ENCODE measurements at places on chromosomes 2 and 18. TPM values are rescaled to one million over a fixed set of nuclear protein-coding genes. Genes with fewer than 3 reads are reported as not detected.
A peak's percentile ranks its signal among the peaks of the same experiment; 100 is the strongest.

CIB4 gene
- not detected for total RNA-seq

ELMOD3 gene
- 8.1 TPM for total RNA-seq

OSGEPL1 gene
- 3.7 TPM for total RNA-seq

ERFE gene
- total RNA-seq: 0.44 TPM

RNF125 gene
- 1.8 TPM for total RNA-seq

CKAP2L gene
- 14.0 TPM for total RNA-seq

WDR35 gene
- total RNA-seq: 2.4 TPM

BCL11A gene
- total RNA-seq: 43.0 TPM

SLC9A4 gene
- 0.08 TPM for total RNA-seq

PLCD4 gene
- total RNA-seq: 5.7 TPM

C1GALT1C1L gene
- total RNA-seq: 0.16 TPM

PIK3C3 gene
- total RNA-seq: 23.1 TPM

- ATAC-seq: peak; percentile 78
Measured at GRCh38 chr18:11658989-11659388, 30.1 kb upstream of the GNAL start.

DNA sequence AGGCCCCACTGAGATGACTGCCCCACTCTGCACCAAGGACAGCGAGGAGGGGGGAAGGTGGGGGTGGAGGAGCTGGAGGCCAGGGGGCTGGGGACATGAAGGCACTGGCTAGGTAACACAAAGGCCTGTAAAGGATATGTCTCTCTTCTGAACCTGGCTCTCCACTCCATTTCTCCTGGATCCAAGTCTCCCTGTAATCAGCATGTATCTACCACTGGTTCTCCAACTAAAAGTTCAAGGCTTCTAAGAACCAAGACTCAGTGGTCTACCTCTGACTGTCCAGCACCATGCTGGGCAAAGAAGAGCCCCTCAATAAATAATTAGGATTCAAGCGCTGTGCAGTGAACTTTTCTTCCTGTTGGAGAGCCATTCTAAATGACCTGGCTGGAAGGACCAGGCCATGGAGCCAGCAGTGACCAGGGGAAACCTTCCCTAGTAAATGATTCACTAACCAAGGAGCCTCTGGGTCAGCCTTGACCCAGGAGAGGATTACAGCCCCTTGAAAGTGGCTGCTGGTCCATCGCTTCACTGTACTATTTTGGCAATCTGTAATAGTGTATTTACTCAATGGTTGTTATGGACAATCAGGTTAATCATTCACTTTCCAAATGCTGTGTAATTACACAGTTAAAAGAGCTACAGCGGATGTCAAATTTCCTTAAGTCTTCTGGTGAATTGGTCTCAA lies 73.2 kb downstream of the BCL11A start:
- no peak for ATAC-seq

GRCh38 chr2:147679955-147680531 lies 164.8 kb upstream of the ACVR2A start:
- ATAC-seq: no peak

DNA sequence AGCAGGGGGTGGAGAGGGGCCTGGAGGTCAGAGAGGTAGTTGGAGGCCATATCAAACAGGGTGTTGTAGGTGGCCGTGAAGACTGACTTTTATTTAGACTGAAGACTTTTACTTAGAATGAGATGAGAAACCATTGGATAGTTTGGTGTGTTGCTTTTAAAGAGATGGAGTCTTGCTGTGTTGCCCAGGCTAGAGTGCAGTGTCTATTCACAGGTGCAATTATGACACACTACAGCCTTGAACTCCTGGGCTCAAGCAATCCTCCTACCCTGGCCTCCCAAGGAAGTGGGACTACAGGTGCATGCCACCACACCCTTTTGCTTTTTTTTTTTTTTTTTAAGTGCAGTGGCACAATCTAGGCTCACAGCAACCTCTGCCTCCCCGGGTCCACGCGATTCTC lies 2.5 kb upstream of the LRPPRC start:
- ATAC-seq: no peak

GRCh38 chr2:215364157-215365155 lies 52.6 kb downstream of the ATIC start:
- no peak for ATAC-seq

GRCh38 chr2:57460396-57461276 lies 586.0 kb upstream of the VRK2 start:
- ATAC-seq: no peak

DNA sequence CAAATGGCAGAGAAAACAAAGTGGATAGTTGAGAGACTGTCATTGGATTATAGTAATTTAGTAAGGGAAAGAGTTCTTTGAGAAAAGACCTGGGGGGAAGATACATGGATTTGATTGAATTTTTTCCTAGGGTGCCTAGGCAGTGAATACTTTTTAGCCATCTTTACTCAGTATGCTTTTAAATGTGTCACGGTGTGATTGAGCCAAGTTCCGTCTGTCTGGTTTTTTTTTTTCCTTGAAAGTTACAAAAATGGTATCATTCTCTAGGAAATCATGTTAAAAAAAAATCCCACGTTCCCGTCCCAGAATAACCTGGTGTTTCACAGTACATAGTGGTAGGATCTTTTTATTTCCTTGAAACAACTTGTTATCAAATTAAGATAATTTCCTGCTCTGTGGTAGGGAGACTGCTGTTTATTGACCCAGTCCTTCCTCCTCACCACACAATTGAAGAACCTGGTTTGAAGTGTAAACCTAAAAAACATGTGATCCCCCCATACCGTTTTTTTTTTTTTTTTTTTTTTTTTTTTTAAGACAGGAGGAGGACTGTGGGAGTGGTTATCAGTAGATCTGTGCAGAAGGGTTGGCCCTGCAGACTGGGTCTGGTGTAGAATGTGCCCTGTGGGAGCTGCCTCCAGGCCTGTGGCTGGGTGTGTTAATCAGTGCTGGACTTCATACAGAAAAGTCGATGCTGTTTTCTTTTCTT lies 55.1 kb downstream of the DGKD start:
- ATAC-seq: no peak

- no peak for ATAC-seq
Measured at GRCh38 chr2:225465827-225466226, 66.3 kb downstream of the NYAP2 start.

DNA sequence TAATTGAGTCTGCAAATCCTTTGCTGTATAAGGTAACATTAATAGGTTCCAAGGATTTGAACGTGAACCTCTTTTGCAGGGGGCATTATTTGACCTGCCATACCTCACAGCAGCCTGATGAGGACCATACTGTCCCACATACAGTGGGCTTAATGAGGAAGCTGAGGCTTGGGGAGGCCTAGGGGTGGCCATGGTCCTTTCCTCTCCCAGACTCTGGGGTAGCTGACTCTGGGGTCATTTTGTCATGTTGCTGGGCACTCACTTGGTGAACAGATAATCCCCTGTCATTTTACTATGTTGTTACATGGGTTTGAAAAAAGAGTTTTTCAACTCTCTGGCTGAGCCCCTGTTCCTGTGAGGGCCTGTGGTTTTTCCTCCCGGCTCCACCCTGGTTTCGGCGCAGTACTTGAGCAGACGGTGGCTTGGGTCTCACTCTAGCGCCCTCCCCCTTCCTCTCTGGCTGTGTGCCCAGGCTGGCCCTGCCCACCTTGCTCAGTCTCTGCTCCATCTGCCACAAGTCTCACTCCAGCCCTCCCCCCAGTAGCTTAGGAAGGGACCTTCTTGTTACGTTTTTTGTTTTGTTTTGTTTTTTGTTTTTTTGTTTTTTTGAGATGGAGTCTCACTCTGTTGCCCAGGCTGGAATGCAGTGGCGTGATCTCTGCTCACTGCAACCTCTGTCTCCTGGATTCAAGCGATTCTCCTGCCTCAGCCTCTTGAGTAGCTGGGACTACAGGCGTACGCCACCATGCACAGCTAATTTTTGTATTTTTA lies 21.0 kb downstream of the INPP4A start:
- peak; percentile 16 for ATAC-seq

GRCh38 chr2:85852937-85853498 lies 35.8 kb downstream of the ST3GAL5 start:
- peak; percentile 60 for ATAC-seq

- ATAC-seq: no peak
Measured at GRCh38 chr2:176533505-176534193, 264.4 kb downstream of the MTX2 start.

- no peak for ATAC-seq
Measured at GRCh38 chr2:8584174-8585066, 97.4 kb upstream of the ID2 start.

- peak; percentile 58 for ATAC-seq
Measured at GRCh38 chr2:163155279-163155883, 316.8 kb upstream of the KCNH7 start.

DNA sequence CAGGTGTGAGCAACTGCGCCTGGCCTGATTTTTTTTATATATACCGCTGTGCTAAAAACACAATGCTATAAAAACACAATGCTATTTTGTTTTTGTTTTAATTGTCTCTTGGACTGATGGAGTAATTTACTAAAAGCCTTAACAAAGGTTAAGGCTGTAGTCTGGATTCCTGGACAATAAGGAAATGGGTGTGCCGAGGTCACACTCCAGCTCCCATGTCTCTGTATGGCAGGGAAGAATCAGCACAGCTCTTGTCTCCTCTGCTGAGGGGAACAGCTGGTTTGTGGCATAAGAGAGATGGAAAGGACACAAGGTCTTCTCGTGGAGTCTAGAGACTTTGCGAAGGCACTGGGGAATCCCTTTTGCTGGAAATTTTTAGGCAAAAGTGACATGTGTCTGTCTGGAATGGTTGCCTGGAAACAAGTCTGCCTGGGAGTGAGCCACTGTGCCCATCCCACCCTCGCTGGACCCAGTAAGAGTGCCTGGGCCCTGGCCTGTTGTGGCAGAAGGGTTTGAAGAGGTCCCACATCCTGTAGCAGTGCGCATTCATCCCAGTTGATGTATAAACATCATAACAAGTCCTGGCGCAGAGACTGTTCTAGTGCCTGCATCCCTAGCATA lies 73.1 kb downstream of the MAPK4 start:
- ATAC-seq: no peak

GRCh38 chr2:120846406-120847095 lies 110.9 kb downstream of the GLI2 start:
- ATAC-seq: no peak

GRCh38 chr18:12304351-12305210 lies 3.5 kb upstream of the TUBB6 start:
- ATAC-seq: peak; percentile 15

- no peak for ATAC-seq
Measured at GRCh38 chr2:41958251-41958650, 89.6 kb upstream of the PKDCC start.

DNA sequence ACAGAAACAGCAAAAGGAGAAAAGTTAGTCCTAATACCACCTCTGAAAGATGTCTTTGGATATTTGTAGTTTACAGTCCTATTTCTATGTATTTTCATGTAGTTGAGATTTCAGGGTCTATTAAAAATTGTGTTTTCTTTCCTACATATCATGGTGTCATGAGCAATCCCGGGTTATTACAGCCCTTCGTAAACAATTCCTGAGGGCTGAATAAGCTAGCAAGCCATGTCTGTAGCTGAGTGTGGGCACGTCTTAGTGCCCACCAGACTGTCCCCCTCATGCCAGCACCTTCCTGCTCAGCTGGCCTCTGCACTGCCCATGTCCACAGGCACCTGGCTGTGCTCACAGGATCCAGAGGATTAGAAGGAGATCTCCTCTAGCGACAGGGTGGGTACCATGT lies 60.6 kb downstream of the CTIF start:
- ATAC-seq: no peak

- no peak for ATAC-seq
Measured at GRCh38 chr2:102839668-102840388, 78.0 kb downstream of the TMEM182 start.

DNA sequence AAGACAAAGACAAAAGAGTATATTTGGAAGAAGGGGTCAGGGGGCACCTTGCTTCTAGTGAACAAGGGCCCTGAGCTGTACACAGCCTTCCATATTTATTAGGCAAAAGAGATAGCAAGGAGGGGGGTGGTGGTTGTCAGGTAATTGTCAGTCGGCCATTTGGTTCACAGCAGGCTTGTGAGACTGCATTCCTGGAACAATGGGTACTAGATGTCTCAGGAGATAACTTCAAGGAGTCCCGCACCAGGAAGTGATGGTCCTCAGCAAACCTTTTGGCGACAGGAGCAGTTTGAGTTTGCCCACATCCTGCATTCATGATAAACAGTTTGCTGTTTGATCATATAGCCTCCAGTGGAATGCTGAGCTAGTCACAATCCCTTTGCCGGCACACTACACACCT lies 376.4 kb upstream of the RAB12 start:
- no peak for ATAC-seq

DNA sequence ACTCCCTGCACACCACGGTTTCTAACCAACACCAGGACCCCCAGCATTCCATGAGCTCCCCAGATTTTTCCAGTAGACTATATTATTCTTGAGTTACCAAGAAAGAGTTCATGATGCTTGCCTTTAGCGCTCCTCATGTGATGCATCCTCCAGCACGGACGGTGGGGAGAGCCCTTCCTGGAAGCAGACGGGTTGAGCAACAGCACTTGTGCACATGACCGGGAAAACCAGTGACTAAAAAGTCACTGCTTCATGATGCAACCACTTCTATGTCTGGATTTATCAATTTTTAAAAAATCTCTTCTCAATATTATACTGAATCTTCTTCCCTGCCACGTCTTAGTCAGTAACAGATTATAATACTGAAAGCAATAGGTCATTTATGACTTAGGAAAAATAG lies 20.4 kb upstream of the DOK6 start:
- ATAC-seq: no peak

DNA sequence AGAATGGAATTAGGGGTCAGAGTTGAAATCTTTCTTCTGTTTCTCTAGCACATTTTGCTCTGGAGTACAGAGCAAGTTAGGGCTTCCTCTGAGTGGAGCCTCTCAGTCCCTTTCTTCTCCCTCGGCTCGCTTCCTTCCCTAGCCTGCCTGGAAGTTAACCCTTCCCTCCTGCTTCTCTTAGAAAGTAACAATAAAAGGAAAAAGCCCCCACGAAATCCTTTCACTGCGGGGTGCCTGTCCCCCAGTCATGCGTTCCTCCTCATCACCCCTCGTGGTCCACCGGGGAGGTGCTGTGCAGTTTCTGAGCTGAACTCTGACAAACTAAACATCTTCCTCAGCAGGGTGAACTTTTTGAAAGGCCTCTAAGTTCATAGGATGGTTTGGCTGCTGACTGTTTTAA lies 2.0 kb downstream of the IGFBP2 start:
- ATAC-seq: no peak

DNA sequence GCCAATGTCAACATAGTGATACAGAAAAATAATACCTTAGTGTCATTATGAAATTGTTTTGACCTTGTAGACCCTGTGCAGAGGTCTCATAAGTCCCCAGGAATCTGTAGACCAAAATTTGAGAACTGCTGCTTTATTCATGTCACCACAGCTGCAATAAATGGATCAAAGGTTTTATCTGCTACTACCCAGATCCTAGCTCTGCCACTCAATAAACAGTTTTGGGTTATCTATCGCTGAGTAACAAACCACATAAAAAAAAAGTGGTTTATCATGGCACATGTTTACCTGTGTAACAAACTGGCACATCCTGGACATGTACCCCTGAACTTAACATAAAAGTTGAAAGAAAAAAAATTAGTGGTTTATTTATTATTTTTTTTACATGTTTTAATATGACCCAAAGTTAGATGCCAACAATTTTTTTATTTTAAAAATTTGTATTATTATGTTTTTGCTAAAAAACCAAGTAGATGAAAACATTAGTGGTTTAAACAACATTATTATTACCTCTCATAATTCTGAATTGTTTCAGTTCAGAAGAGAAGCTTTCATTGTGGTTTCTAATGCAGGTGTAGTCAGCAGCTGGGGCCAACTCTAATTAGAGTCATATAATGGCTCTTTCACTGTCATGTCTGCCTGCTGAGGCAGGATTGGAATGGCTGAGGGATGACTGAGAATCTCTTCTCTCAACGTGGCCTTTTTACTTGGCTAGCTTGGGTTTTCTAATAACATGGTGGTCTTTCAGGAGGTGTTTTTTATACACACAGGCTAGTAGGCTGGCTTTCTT lies 103.3 kb upstream of the SLC38A11 start:
- no peak for ATAC-seq
